ENCODE measurements at places on chromosomes 12 and 14.

DNA sequence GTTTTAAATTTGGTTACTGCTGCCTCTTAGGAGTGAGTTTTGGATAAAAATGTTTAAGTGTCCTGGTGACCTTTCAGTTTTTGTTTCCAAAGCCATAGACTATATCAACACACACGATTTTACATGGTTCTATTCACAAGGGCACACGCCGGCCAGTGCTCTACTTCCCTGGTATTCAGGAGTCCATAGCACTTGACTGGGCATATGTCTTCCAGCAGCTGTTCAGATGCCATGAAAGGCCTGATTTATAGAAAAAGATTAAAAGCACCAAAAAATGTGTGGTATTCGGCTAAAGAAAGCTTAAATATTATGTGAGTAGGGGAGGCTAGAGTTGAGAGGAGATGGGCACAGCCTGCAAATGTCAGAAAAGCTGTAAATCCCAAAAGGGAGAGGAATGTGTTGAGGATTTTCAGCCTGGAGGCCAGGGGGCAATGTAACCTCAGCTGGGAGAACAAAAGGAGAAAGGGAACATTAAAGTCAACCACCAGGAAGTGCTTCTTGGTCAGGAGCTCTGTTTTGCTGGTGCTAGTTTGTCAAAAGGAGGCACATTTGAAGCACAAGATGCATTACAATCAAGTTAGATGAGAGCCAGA, 478.4 kb downstream of the RAD51B start:
- no peak for DNase-seq

GRCh38 chr12:52032446-52032803, 18.8 kb upstream of the NR4A1 start:
- peak; percentile 86 for DNase-seq

- no peak for DNase-seq
Observed at GRCh38 chr12:72072592-72073212, 134.1 kb downstream of the TPH2 start.

GRCh38 chr14:75120541-75121291, 6.1 kb downstream of the NEK9 start:
- no peak for DNase-seq

GRCh38 chr12:53244337-53244736, 12.3 kb upstream of the RARG start:
- DNase-seq, result no peak

DNA sequence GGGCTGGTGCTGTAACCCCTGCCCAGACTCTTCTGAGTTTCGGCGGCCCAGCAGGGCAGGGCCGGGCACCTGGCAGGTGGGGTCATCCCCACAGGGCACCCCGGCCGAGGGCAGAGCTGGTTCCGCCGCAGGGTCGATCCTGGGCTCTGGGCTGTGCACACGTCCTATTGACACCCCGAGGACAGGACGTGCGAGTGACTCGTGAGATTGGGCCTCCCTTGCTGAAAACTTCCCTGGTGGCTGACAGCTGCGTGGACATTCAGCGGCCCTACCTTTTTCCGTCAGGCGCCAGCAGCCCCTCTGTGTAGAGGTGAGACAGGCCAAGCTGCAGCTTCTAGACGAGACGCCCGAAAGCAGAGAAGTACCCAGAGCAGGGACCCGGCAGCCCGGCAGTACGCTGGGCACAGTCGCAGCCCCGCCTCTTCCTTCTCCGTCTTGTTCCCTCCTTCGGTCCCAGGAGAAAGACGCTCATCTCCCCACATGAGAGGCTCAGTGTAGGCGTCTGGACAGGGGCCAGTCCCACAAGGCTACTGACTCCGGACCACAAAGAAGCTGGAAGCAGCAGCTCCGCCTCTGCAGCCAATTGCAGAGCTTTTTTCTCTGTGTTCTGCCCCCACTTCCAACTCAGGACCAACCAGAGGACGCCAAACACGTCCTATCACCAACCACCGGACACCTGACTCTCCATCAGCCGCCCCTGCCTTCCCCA, at the start of gene LRCOL1:
TSS of gene LRCOL1 (minus strand) at position 532 of the 709 bp plus-strand sequence. CDS start 4,331 bp downstream, outside the sequence.
- no peak for DNase-seq

GRCh38 chr14:68219407-68219806, 399.8 kb downstream of the RAD51B start:
- no peak for DNase-seq

GRCh38 chr12:53414756-53415417, 8.8 kb upstream of the AMHR2 start:
- no peak for DNase-seq

DNA sequence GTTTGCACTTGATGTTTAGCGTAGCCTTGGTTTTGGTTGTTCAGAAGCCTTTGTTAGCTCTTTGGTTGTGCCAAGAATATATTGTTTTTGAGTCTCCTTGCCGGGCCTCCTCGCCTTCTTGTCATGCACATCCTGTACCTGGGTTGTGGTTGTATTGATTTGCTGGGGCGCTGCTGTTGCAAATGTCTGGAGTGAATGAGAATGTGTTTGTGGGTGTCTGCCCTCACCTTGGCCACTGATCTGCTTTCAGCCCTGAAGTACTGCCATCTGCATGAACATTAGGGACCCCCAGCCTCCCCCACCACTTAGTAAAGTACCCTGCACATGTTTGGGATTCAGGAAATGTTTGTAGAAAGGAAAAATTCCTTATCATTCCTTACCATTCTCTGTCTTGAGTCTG, 16.5 kb downstream of the PRKCH start:
- no peak for DNase-seq

DNA sequence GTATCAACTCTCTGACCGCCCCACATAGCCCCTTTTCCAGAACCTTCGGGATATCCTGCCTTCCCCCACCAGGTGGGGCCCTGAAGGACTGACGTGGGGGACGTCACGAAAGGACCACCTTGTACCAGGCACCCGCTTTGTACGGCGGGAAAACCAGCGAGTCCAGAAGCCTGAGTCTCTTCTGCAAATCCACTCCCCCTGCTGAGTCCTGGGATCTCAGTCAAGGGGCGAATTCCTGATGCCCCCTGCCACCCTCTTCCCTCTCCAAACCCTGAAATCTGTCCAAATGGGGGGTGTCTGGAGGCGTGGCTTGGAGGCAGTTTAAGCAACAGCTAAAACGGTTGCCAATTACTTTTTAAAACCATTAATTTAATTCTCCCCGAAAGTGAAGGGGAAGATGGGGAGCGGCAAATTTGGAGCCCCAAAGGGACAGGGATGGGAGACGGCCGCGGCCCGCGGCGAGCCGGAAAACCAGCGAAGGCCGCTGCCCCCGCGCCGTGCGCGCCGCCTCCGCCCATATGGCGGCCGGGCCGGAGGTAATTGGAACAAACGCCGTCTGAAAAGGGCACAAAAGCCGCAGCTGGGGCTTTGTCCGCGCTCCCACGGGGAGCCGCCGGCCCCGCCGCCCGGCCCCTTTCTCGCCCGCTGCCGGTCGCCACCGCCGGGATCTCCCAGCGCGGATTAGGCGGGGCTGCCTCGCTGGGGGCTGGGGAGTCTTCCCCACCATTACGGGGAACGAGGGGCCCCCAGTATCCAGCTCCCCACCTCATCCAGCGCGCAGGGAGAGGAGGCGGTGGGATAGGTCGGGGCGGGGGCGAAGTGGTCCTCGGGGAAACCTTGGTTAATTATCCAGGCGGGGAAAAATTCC, 6.6 kb downstream of the LHX5 start:
- no peak for DNase-seq

GRCh38 chr14:61026526-61026925, 45.5 kb downstream of the SLC38A6 start:
- DNase-seq, result no peak

- no peak for DNase-seq
Observed at GRCh38 chr12:54341378-54342300, 16.7 kb downstream of the COPZ1 start.

DNA sequence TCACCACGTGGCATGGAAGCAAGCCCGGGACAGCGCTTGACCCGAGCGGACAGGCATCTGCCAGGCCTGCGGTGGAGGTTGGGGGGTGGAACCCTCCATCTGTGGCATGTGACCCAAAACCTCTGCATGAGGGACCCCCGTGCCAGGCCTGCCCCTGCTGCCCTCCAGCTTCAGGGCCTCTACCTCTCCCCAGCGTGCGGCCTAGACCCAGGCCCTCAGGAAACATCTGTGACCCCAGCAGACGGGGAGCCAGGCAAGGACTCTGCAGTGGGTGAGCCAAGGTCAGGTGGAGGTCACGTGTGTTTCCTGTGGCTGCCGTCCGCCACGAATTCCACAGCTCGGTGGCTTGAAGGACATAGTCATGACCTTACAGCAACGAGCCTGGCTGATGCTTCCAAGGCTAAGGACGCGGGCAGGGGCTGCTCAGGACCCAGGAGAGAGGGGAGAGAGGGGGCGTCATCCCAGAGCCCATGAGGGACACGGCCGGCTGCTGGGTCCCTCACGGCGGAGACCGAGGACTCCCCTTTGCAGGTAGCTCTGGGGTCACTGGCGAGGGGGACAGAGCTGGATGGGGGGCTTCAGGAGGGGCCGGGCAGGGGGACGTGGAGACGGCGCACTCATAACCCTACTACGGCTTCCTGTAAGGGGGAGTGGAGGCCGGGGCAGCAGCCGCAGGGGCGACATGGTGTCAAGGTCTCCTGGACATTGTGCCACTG, 91.5 kb downstream of the GALNT9 start:
- no peak for DNase-seq

- DNase-seq, result peak; percentile 95
Observed at GRCh38 chr12:53251477-53252348, 16.4 kb upstream of the ESPL1 start.

DNA sequence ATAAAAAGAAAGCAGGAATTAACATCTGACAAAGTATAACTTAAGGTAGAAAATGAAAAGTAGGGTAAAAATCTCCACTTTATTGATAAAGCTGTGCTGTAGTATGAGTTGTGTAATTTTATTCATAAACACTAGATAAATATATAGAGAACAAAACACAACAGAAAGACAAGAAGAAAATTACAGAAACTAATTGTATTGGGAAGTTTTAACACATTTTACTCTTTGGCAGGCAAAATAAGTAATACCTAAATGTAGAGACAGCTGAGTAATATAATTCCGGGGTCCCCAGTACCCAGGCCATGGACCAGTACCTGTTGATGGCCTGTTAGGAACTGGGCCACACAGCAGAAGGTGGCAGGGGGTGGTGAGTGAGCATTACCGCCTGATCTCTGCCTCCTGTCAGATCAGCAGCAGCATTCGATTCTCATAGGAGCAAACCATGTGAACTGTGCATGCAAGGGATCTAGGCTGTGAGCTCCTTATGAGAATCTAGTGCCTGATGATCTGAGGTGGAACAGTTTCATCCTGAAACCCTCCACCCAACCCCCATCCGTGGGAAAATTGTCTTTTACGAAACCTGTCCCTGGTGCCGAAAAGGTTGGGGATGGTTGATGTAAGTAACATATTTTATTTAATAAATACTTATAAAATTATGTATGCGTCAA, 84.4 kb upstream of the ETV6 start:
- DNase-seq, result no peak

DNA sequence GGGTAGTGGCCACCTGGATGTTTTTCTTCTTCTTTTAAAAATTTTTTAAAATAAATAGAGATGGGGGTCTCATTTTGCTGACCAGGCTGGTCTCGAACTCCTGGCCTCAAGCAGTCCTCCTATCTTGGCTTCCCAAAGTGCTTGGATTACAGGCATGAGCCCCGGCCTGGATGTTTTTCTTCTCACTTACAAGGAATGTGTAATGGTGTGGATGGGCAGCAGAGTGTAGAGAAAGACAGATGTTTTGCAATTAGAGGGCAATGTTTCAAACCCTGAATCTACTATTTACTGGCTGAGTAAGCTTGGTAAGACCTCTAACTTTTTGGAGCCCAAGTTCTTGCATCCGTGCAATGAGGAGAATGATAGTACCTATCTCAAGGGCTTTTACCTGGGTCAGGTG, 48.1 kb downstream of the ADCK1 start:
- no peak for DNase-seq

- no peak for DNase-seq
Observed at GRCh38 chr12:19198272-19198671, 68.7 kb downstream of the PLEKHA5 start.

GRCh38 chr14:44029933-44030332, 477.1 kb downstream of the FSCB start:
- peak; percentile 21 for DNase-seq

- DNase-seq, result no peak
Observed at GRCh38 chr12:19704966-19705365, 265.7 kb downstream of the AEBP2 start.

GRCh38 chr12:54230555-54230954, 41.8 kb upstream of the SMUG1 start:
- no peak for DNase-seq

DNA sequence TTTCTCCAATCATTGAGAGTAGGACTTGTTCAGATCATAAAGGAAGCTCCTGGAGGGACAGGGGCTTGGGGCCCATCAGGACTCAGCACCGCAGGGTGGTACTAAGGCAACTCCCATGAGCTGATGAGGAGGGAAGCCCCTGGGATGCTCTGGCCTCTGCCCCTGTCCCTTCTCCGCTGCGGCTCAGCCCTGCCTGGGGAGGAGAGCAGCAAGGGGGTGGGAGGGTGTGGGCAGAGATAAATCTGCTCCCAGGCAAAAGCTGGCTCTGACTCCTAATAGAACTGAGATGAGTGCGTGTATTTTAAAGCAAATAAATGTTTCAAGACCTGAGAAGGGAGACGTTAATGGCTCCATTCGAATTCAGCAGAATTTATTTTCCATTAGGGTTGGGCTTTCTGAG, 52.0 kb upstream of the CHST11 start:
- no peak for DNase-seq

- no peak for DNase-seq
Observed at GRCh38 chr12:10115311-10115710, 14.7 kb downstream of the CLEC7A start.

DNA sequence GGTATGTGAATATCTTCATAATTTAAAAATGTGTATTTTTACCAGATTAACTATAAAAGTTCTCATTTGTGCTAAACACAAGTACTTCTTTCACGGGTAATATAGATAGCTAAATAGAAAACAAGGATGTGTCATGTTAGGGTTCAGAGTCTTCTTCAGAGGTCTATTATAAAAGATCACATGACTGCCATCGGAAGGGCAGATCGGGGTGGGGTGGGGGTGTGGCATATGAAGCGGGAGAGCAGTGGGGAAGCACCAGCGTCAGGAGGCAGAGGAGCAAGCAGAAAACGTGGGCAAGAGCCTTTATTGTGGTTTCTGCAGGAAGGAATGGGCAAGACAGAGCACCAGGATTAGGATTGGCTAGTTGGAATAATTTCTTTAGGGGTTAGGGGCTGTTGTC, 63.7 kb upstream of the DNM1L start:
- DNase-seq, result no peak

- DNase-seq, result no peak
Observed at GRCh38 chr14:65808390-65808789, 395.9 kb downstream of the FUT8 start.

DNA sequence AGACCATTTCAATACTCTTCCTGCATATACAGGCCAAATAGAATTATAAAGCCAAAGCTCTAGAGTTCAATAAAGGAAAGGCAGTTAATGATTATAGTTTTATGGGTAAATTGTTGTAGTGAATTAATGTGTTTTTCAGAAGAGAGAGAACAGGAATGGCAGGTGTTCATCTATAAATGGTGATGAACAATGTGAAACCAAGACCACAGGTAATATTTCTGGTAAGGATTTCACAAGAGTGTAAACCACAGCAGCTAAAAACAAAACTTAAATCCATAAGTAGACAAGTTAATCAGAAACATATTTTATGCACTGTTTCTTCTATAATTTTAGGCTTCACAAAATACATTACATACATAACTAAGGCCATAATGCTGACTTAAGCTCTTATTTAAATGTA, 204.4 kb downstream of the SYT1 start:
- no peak for DNase-seq

GRCh38 chr14:68670359-68670715, 122.5 kb downstream of the ZFP36L1 start:
- DNase-seq, result no peak

- DNase-seq, result no peak
Observed at GRCh38 chr12:51383269-51383905, 7.8 kb downstream of the GALNT6 start.

GRCh38 chr12:109492371-109492770, 14.9 kb downstream of the UBE3B start:
- DNase-seq, result no peak

Data from lower leg skin (tissue), 4 donors.